ENCODE measurements at places on chromosomes 1 and 21.

- DNase-seq: no peak
Observed at GRCh38 chr1:17307946-17308345, at the start of gene PADI4. Gene PADI4, plus strand, starts transcription at chr1:17308197. Its CDS starts 26 bp downstream, at chr1:17308223.

- no peak for DNase-seq
Observed at GRCh38 chr1:164623805-164624204, 64.8 kb downstream of the PBX1 start.

GRCh38 chr1:2611031-2611501, 21.8 kb downstream of the MMEL1 start:
- no peak for DNase-seq

DNA sequence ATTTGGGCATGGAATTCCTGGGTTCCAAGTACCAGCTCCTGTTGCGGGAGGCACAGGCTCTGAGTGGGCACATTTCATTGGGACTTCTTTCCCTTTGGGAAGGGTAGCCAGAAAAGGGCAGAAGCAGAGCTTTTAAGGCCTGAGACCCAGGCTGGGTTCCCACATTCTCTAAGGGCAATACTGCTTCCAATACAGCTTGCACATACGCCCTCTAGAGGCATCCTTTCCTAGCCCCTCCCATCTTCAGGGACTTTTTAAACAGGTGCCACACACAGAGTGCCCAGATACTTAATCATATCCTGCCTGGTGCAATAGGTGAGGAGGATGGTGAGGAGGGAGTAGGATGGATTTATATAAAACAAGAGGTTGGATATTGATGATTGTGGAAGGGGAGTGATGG, 5.7 kb downstream of the GPR88 start:
- DNase-seq: peak; percentile 37

GRCh38 chr1:5803851-5804250, 188.4 kb downstream of the NPHP4 start:
- no peak for DNase-seq

- peak; percentile 53 for DNase-seq
Observed at GRCh38 chr21:44914176-44914874, 6.4 kb downstream of the ITGB2 start.

DNA sequence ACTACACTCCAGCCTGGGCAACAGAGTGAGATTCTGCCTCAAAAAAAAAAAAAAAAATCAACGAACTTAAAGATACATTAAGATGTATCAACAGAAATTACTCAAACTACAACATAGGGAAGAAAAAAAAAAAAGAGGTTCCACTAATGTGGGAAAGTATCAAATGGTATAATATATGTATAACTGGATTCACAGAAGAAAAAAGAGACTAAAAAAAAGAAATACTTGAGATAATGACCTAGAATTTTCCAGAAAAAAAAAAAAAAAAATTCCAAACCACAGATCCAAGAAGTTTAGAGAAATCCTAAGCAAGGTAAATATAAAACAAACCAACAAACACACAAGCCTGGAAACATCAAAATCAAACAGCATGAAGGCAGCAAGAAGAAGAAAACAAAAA, 45.5 kb downstream of the EIF4G3 start:
- DNase-seq: no peak

DNA sequence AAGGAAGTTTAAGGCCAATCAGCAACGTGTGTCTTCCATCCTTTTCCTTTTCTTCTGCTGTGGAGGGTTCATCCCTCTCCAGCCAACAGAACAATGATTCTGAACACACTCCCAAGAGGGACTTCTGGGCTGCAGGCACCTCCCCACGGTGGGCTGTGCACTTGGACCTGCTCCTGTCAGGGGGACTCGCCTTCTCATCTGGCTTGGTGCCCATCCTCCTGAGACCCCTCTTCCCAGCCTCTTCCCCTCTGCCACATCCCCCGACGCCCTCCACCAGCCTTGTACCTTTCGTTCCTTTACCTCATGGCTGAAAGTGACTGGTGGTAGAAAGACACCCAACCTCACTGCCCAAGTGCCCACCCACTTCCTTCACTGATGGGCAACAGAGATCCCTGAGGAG, 26.0 kb upstream of the SLAMF9 start:
- no peak for DNase-seq

DNA sequence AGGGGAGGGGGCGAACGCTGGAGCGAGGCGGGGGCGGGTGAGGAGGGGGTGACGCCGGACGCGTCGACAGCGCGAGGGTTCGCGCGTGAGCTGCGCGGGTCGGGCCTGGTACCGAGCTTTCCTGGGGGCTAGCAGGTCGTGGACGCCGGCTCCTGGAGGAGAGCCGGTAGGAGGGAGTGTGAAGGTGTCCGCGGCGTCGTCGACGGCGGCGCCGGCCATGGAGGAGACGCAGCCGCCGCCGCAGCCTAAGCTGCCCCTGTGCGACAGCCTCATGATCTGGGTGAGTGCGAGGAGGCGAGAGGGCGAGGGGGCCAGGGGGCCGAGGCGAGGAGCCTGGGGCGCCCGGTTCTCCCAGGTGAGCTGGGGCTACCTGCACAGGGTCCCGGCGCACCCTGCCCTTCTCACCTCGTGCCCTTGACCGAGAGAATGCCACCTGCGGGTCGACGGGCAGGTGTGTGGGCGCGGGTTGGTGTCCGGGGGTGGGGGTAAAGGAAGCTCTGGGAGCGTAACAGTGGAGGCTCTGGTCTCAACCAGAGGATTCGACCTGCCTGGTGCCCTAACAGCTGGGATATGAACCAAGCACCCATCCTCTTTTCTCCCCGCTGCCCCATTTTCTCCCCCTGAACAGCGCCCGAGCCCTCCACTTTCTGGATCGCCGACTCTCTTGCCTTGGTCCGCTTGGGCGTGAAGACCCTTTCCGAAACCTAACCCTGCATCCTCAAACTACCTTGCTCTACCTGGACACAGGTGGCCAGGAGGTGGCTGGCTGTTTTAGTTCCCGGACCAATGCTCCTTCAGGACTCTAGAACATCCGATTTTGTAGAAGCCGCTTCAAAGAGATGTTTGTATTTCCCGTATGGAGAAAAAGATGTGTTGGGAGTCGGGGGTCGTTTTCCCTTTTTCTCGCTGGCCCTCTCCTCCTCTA, at the start of gene HOOK1:
HOOK1 (plus strand) TSS at position 49 of the 925 bp plus-strand sequence; CDS start at position 218, 169 bp downstream.
- no peak for DNase-seq

- no peak for DNase-seq
Observed at GRCh38 chr1:215889871-215890270, 322.8 kb downstream of the KCTD3 start.

GRCh38 chr21:26124896-26125295, 45.7 kb downstream of the APP start:
- DNase-seq: no peak

GRCh38 chr1:168116327-168116799, 20.4 kb downstream of the GPR161 start:
- no peak for DNase-seq

DNA sequence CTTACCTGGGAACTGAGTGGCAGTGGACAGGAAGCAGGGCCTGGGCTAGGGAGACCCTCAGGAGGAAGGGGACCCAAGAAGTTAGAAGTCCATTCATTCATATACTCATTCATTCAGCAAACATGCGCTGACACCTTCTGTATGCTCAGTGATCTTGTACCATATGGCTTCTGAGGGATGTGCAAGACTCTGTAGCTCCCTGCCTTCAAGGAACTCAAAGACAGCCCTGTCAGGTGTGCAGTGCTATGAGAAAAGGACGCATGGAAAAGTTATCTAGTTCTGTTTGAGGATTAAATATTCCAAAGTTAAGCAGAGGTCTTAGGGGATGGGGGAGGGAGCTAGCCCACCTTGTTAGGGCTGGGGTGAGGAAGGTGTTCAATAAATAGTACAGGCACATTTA, 12.5 kb downstream of the DMAP1 start:
- DNase-seq: no peak

DNA sequence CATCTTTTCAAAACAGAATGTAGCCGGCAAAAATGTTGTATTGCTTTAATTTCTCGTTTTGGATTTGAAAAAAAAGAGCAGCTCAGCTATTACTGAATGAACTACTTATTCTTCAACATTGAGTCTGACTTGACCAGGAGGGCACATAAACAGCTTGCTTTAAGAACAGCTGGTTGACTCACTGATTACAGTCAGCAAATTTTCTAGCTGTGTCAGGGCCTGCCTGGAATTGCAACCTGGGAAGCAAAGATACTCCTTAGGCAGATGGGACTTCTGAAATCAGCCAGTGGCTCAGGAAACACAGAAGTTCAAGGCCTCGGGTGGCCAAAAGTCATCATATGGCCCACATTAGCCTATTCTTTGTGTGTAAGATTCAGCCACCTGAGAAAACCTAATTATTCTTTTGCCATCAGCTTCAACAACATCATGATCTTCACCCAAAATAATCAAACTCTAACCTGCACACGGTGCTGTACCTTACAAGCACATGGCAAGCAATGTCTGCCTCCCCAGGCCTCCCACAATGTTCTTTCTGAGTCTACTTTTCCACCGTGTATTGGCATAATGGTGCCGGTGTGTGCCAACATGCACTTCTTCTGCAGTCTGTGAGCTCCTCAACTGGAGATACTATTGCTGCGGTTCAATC, 307.2 kb downstream of the HHIPL2 start:
- DNase-seq: no peak

- DNase-seq: no peak
Observed at GRCh38 chr21:29708401-29708800, 231.4 kb downstream of the GRIK1 start.

GRCh38 chr1:88088481-88088880, 595.6 kb upstream of the PKN2 start:
- no peak for DNase-seq

DNA sequence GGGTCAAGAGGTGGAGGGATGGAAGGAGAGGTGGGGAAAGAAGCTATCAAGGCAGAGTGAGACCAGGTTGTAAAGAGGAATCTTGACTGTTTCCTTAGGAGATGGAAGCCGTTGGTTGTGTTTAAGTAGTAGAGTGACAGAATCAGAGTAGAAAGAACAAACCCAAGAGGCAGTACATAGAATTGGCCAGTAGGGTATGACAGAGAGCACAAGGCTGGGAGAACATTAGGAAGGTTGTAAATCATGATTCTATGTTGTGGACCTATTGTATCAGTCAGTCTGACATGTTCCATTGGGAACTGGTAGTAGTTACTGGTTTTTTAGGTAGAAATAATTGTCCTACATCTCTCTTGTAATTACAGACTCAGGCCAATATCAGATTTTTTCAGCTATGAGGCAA, 486.9 kb upstream of the USP24 start:
- no peak for DNase-seq

DNA sequence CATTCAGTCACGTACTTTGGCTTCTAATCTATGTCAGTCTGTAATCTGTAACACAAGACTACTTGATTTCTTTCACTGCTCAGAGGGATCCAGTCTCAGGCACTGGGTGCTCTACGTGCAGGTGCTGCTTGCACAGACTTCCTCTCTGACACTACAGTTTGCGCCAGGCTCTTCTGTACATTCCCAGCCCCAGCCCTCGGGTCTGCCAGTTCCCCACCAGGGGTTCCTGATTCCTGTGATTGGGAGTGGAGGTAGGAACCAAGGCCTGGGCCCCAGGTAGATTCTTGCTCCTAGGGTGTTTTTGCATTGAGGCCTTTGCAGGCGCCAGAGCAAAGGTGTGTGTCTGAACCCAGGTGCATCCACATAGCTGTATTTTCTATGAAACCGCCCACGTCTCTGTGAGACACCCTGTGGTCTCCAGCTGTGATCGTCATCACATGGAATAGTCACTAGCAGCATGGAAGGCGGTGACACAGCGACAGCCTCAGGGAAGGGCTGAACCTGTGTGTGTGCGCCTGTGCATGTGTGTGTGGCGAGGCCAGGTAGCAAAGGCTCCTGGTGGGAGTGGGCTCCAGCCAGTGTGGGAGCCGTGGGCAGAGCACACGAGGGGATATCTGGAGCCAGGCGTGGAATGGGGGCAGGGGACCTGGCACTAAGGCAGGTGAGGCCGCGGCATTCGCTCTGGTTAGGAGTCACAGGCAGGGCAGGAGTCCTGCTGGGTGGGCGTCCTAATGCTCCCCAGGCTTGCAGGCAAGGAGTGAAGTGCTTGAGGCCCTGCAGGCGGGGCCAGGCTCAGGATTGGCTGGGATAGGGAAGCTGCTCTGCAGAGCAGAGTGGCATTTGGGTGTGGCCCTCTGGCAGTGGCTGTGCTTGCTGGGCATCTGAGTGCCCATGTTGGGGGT, 5.2 kb downstream of the GJC2 start:
- peak; percentile 46 for DNase-seq

GRCh38 chr1:207316141-207316540, 5.3 kb upstream of the CD55 start:
- DNase-seq: no peak

- DNase-seq: no peak
Observed at GRCh38 chr1:239574112-239574511, 187.7 kb downstream of the CHRM3 start.

DNA sequence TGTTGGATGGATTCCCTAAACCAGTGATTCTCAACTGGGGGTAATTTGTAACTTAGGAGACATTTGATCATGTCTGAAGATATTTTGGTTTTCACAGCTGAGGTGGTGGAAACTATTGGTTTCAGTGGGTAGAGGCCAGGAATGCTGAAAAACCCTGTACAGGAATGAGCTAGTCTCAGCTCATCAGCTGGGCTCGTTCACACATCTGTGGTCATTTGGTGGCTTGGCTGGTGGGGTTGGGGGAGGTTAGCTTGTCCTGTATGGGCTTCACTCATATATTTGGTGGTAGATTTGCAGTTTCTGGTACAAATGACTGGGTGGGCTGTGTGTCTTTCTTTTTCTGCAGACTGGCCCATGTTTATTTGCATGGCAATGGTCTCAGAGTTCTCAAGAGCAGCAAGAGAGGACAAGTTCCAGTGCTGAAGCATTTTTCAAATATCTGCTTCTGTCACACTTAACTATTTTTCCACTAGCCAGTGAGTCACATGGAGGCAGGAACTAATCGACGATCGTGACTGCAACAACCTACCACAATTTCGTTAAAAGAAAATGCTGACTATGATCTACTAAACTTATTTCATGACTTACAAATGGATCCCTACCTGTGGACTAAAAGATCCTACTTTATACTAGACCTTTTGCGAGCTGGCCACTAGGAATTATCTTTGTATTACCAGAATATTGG, 321.7 kb upstream of the PLXNA2 start:
- DNase-seq: no peak

DNA sequence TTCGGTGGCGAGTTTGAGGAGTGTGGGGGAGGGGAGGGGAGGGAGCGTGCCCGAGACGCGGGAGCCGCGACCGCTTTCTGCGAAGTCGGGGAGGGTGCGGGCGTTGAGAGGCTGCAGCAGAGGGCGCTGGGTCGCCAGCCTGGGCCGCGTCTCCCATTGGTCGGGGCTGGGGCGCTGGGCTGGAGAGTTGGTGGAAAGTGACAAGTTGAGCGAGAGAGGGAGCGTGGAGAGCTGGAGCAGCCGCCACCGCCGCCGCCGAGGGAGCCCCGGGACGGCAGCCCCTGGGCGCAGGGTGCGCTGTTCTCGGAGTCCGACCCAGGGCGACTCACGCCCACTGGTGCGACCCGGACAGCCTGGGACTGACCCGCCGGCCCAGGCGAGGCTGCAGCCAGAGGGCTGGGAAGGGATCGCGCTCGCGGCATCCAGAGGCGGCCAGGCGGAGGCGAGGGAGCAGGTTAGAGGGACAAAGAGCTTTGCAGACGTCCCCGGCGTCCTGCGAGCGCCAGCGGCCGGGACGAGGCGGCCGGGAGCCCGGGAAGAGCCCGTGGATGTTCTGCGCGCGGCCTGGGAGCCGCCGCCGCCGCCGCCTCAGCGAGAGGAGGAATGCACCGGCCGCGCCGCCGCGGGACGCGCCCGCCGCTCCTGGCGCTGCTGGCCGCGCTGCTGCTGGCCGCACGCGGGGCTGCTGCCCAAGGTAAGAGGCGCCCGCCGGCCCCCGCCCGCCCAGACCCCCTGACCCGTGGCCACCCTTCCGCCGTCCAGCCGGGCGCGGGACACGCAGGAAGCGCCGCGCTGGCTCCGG, at the start of gene ROR1:
ROR1 (plus strand) TSS at position 203 of the 802 bp plus-strand sequence.
- peak; percentile 44 for DNase-seq

GRCh38 chr1:182173808-182174512, 112.4 kb upstream of the ZNF648 start:
- DNase-seq: no peak

GRCh38 chr1:108877348-108878159, 769 bp downstream of the GPSM2 start:
- no peak for DNase-seq

All from stimulated activated CD4-positive, alpha-beta T cell treated with anti-CD3 and anti-CD28 coated beads, Interleukin-4, amount 100 ng/mL, for 24 hours (primary cell).